ENCODE measurements at places on chromosomes 2 and 18.

GRCh38 chr2:134436706-134437105, 182.8 kb downstream of the MGAT5 start:
- no peak for DNase-seq

- no peak for DNase-seq
These were observed 5.5 kb downstream of the SETBP1 start for GRCh38 chr18:44686156-44686555.

DNA sequence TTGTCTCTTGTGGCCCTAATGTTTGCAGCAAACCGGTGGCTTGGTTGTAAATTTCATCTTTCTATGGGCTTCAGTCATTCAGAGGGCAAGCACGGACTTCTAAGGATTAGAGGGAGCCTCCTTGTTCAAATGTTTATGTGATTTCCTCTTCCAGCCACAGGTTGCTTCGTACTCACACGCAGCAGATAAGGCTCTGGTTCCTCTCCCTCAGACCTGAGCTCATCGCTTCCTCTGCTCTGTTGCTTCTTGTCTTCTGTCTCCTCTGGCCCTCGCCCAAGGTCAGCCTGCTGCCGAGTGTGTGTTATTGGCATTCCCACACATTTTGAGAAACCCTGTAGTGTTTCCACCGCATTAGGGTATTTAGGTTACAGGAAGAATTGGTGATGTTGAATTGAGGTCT, 44.0 kb downstream of the MYL12B start:
- no peak for DNase-seq

GRCh38 chr2:190996338-190996946, 17.5 kb downstream of the STAT1 start:
- peak; percentile 39 for DNase-seq

- no peak for DNase-seq
These were observed 44.0 kb downstream of the ITGB6 start for GRCh38 chr2:160156100-160156499.

GRCh38 chr18:60663060-60663989, 290.8 kb upstream of the MC4R start:
- no peak for DNase-seq

- no peak for DNase-seq
These were observed 39.0 kb downstream of the TBC1D8 start for GRCh38 chr2:101111917-101112771.

GRCh38 chr2:238706163-238706562, 141.7 kb upstream of the TWIST2 start:
- DNase-seq: no peak

GRCh38 chr2:36493306-36493705, 104.7 kb downstream of the FEZ2 start:
- no peak for DNase-seq

DNA sequence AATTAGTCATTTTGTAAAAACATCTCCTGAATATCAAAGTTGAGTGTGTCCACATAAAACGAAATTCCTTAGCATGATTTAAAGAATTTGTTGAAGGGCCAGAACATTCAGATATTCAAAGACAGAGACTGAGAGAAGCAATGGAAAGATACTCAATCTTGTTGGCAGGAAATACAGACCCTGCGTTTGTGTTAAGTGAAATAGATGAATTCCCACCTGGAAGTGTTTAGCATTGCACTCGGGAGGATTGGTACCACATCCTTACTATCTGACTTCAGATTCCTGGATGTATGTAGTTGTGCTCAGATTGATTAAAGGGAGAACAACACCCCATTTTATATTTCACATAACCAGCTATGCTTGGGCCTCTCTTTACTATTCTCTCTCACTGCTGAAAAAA, 9.7 kb upstream of the ARL5A start:
- no peak for DNase-seq

DNA sequence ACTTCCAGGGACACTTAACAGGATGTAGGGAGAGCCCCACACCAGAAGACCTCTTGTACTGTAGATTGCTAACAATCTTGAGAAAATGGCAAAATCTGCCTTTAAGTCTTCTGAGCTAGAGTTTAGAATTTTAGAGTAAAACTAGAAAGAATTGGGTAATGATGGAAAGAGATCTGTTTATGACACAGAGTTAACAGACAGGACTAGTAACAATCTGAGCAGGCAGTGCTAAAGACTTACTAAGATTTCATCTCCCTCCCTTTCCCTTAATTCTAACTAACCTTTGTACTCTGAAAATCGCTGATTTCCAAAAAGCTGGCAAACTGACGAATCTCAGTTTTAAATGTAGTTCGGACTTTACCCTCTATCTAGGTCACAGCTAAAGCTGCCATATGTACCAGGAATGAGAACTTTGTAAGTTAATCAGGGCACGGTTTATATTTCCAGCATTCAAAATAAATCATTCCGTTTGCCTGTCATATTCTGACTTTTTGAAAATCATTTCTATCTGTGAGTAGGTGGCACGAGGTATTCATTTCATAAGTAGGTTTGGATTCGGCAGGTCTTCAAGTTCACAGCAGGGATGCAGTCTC, 256.5 kb upstream of the EPAS1 start:
- no peak for DNase-seq

DNA sequence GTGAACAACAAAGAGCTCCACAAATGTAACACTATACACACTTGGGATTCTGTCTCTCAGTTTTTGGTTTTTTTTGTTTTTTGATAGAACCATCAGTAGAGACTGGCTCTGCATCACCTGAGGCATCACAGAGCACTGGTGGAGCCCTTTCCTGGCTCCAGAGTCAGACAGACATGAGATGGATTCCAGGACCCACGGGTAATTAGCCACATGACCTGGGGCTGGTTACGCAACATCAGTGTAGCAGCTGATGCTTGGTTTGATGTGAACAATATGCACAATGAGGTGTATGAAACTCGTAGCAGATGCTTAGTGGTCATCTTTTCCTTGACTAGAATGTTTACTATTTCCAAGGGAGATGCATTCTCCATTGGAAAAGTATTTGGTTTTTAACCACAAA, 40.7 kb downstream of the CMPK2 start:
- no peak for DNase-seq

DNA sequence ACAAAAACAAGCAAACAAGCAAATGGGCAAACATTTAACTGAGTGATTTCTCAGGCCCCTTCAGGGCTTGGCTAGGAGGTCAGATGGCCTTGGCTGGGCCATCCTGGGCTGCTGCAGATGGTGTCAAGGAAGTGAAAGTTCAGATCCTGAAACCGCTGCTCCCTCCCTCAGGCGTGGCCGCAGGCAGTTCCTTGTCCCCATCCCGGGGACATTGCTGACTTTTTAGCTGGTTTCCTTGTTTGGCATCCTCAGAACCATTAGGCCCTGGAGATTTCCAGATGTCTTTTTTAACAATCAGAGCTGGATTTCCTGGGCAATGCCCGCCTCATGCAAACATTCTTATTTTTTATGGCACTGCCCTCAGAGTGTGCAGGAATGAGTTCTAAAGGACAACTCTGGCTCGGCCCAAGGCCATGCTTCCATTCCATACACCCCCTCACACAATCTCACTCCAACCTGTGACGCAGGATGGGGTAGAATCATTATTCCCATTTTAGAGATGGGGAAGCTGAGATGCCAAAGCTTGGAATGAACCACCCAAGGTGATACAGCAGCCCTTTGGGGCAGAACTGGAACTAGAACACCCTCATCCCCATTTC, 86.1 kb upstream of the ZCCHC2 start:
- peak; percentile 80 for DNase-seq

DNA sequence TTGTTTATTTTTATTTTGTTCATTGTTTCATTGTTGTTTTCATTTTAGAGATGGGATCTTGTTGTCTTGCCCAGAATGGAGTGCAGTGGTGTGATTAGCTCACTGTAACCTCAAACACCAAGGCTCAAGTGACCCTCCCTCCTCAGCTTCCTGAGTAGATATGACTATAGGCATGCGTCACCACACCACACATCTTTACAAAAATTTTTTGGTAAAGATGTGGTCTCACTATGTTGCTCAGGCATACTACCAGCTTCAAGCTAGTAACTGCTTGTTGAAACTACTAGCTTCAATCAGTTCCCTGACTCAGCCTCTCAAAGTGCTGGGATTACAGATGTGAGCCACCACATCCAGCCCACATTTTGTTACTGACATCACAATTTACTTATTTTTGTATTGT, 14.8 kb downstream of the FAM237A start:
- no peak for DNase-seq

GRCh38 chr18:76977684-76978232, 154.8 kb downstream of the MBP start:
- no peak for DNase-seq

- no peak for DNase-seq
These were observed 62.9 kb downstream of the MTHFD2 start for GRCh38 chr2:74261204-74261864.

DNA sequence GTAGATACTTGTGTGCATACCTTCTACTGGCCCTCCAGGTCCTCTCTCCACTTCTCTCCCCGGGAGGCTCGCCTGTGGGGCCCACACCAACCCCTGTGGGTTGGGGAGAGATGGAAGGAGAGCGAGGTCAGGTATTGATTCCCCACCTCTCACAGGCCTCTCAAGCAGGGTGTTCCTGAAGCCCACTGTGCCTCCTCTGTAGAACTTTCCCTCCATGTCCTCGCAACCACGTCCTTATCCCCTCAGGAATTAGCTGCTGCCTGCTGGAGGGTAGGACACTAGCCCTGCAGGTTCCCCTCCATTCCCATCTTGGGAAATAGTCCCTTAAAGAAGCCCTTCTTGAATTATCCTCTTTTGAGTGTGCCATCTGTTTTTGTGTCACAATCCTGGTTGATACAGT, 38.9 kb upstream of the KLF11 start:
- no peak for DNase-seq

GRCh38 chr18:36539674-36540231, 242.2 kb downstream of the FHOD3 start:
- no peak for DNase-seq

GRCh38 chr18:7388741-7389140, 157.9 kb downstream of the LRRC30 start:
- no peak for DNase-seq

DNA sequence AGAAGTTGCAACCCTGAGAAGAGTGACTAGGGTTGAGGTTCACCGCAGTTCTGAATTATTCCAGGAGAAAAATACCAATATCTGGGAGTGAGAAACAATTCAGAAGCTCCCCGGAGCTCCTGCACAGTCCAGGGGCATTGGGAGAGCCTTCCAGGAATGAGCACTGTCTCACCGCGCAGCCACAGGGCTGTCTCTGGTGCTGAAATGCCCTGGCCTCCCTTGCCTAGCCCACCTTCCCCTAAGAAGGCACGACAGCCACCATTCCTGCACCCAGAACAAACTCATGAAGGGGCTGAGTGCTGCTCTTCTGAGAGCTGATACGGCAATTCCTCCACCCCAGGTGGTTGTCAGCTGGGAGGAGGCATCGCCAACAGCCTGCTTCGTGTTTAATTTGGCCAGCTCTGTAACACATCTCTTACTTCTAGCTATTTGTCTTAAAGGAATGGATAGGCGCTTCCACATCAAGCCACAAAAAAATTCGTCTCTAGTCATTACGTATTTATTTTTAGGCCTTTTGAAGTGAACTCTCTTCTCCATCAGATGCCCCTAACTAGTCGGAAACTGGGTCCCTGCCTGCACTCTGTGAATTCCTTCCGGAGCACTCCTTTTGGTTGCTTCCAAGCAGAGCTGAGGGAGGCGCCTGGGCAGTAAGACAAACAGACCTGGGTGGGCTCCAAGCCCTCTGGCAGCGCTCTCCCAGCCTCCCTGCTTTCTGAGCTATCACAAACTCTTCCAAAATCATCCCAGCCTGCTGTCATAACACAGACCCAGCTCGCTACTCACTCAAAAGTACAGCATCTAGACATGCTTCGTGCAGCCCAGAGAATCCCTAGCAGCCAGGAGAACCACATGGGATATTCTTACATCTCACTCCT, 120.5 kb upstream of the CCDC68 start:
- DNase-seq: no peak

DNA sequence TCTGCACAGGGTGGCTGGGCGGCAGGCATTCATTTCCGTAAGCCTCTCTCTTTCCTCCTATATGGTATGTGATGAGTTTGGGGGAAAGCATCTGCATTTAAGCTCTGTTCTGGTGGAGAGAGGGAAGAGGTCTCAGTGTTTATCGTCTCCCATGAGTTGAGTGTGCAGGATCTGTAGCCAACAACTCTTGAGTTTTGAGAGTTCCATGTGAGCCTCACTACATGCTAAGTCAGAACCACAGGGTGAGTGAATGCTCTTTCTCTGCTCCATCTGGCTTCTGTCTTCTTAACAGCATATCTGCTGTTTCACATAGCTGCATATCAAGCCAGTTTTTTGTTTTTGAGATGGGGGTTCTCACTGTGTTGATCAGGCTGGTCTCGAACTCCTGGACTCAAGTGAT, 22.7 kb downstream of the RAB31 start:
- no peak for DNase-seq

GRCh38 chr2:53403792-53404413, 363.7 kb upstream of the CHAC2 start:
- DNase-seq: no peak

- no peak for DNase-seq
These were observed 67.8 kb upstream of the LMAN1 start for GRCh38 chr18:59426855-59427254.

DNA sequence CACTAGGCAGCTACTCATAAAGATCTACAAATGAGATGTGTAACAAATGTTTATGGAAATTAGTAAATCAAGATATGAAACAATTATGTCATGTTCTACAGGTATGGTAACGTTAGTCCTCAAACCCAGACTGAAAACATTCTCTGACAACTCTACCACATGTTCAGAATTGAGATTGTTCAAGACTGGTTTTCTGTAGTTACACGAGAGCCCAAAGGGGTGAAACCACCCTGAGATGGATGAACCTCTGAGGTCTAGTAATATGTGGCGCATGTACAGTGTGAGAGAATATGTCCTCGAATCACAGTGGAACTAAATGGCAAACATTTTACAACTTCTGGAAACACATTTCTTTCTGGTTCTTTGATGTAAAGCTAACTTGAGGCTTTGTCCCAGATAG, 614.3 kb downstream of the ZEB2 start:
- no peak for DNase-seq

DNA sequence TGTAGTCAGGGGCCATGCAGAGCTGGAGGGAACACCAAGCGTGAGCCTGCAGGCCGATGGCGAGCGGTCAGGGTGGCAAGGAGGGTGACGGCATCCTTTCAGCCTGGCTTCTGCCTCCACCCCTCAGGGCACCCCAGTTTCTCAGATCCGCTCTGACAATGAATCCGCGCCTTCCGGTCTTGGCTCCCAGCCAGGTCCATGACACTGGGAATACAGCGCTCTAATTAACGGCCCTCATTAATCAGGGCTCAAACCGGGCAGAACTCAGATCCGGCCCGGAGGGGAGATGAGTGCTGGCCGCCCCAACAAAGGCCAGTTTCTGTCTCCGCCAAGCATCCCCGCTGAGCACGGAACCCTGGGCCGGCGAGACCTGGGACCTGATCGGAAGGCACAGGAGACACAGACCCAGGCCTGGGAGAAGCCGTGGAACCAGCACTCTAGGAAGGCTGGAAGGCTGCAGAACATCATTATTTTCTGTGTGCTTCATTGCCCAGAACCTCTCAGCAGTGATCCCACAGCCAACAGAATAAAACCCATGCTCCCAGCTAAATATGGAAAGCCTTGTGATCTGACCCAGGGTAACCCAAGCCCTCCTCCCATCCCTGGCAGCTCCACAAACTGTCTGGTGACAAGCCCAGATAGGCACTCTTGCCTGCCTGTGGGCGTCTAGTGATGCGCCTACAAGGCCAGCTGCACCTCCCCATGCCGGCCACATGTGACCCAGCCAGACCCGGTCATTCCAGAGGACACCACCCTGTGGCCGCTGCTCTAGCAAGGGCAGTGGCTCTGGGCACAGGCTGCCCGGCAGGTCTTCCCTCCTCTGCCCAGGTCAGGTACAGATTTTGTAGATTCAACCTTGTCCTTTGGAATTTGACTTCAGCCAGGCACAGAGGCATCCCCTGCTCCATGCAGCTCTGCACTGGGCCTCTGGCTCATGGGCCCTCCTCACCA, 438.7 kb upstream of the MYT1L start:
- no peak for DNase-seq

- no peak for DNase-seq
These were observed 124.0 kb upstream of the GATA6 start for GRCh38 chr18:22045221-22045918.
